ENCODE measurements at places on chromosomes 3 and 15.

DNA sequence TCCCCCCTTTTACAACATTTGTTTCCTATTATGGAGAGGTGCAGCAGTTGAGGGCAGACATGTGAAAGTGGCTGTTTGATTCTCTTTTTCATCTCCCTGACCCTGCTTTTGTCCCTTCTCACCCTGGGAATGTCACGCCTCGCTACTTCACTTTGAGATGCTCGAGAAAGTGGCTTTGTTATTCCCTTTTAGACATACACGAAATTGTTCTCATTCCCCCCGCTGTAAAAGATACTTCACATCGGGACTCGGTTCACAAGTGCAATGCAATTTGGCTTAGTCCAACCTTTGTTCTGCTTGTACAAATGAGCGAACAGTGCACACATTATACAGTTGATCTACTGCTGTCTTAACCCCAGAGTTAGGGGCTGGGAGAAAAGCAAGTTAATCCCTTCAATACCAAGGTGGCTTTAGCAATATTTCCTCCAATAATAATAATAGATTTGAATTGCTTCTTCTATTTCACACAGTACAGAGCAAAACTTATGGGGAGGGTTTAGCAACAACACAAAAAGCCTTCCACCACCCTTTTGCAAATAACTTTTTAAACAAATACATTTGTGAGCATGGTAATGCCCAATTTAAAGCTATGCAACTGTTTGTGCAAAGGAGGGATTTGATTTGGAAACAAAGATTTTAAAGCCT is 5.7 kb upstream of the FOXB1 start:
- no peak for DNase-seq

DNA sequence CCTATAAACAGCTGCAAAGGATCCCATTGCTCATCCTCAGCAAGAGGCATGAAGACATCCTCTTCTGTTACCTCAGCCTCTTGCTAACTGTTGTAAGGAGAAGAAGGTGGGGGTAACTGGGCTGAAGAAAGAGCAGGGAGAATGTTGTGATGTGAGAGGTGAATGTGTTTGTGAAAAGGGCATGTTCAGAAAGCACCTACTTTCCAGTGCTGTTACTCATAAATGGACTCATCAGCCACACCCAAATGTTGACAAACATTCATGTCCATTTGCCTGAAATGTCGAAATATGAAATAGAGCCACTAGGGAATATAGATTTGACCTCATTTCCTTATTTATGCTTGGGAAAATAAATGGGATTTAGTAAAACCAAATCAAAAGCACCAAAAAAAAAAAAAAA is 12.6 kb downstream of the SLC24A1 start:
- DNase-seq, result no peak

GRCh38 chr15:48426044-48426443 is 94.8 kb downstream of the DUT start:
- no peak for DNase-seq

DNA sequence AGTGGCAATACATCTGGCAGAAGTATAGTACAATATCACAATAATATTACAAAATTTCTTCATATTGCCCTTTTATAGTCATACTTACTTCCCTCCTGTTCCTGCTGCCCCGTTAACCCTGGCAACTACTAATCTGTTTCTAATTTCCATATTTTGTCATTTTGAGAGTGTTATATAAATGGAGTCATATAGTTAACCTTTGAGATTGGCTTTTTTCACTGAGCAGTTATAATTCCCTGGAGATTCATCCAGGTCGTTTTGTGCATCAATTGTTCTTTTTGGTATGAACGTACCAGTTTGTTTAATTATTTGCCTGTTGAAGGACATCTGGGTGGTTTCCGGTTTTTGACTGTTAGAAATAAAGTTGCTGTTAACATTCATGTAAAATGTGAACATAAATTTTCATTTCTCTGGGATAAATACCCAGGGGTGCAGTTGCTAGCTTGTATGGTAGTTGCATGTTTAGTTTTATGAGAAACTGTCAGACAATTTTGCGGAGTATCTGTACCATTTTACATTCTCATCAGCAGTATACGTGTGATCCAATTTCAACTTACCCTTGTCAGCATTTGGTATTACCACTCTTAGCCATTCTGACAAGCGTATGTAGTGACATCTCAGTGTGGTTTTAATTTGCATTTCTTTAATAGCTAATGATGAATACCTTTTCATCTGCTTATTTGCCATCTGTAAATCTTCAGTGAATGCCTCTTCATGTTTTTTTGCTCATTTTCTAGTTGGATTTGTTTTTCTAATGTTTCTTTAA is 32.2 kb upstream of the IL20RB start:
- DNase-seq, result no peak

DNA sequence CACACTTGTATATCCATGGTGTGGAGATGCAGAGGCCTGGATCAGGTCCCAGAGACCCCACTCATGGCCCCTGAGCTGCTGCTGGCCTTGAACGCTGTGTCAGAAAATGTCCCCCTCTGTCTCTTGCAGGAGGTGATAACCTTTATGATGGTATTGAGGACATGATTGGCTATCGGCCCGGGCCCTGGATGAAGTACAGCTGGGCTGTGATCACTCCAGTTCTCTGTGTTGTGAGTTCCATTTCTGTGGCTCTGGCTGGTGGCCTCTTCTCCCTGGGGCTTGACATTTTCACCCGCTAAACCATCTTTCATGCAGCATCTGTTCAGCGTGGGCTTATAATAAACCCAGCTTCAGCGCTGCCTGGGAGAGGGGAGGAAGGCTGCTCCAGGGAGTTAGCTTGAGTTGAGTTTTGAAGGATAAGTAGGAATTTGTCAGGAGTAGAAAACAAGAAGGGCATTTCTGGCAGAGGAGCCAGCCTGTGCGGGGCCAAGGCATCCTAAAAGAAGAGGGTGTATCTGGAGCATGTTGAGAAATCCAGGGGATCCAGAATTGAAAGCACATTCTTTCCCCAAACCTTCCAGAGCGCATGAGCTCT is 61.1 kb downstream of the GRIP2 start:
- no peak for DNase-seq

- DNase-seq, result peak; percentile 49
Measured at GRCh38 chr3:192802957-192803899, 75.9 kb upstream of the FGF12 start.

GRCh38 chr15:73737535-73737934 is 15.6 kb downstream of the INSYN1 start:
- no peak for DNase-seq
